ENCODE measurements at places on chromosomes 11 and 22.

GRCh38 chr11:27723687-27724086 lies 23.4 kb upstream of the BDNF start:
- DNase-seq = no peak

DNA sequence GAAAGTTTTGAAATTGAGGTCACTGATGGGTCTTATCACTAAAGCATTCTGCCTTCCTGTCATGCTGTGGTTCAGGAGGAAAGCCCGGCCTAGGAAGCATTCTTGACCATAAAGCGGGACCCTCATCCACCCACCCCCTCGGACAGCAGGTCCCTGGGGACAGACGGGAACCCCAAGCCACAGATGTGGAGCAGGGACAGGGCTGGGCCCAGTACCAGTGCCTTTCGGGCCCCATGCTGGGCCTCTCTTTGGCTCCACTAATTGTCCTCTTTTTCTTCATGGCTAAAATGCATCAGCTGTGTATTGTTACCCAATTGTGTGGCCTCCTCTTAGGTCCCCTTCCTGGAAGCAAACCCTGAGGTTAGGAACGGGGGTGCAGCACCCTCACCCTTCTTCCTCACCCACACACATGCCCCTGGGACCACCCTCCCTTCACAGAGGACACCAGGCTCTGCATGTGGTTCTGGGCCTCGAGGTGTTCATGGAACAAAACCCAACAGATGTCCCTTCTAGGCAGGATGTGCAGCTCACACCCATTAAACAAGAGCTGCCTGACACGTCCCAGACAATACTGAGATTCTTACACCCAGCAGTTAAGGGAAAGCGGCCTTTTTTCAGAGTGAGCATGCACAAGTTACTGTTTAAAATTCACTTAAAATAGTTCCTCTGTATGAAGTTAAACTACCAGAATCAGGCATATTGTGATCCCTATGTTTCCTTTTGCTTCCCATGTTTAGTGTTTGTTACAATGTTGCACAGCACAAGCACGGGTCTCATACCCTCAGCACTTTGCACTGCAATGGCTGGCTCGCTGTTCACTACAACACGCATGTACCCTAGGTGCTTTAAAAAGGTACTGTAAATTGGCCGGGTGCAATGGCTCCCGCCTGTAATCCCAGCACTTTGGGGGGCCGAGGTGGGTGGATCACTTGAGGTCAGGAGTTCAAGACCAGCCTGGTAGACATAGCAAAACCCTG lies 807.6 kb downstream of the BRD1 start:
- DNase-seq = no peak

DNA sequence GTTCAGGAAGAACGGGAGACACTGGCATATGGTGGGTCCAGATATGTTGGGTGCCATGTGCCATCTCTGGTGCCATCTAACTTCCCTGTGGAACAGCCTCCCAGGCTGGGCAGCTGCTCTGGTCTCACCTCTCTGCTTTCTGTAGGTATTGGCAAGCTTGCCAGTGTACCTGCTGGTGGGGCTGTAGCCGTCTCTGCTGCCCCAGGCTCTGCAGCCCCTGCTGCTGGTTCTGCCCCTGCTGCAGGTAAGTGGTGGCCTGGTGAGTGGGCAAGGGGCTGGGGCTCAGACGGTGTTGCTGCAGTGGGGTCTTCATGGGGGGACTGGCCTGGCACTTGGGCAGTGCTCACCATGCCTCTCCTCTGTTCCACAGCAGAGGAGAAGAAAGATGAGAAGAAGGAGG lies 2.6 kb downstream of the RPLP2 start:
- no peak for DNase-seq

GRCh38 chr11:2731130-2732125 lies 31.6 kb upstream of the KCNQ1OT1 start:
- DNase-seq = no peak

- no peak for DNase-seq
Observed at GRCh38 chr11:86570020-86570419, 102.4 kb downstream of the ME3 start.

GRCh38 chr11:94583866-94584500 lies 16.8 kb downstream of the PIWIL4 start:
- no peak for DNase-seq

- DNase-seq = no peak
Observed at GRCh38 chr11:126136507-126136906, 73.8 kb upstream of the CDON start.

DNA sequence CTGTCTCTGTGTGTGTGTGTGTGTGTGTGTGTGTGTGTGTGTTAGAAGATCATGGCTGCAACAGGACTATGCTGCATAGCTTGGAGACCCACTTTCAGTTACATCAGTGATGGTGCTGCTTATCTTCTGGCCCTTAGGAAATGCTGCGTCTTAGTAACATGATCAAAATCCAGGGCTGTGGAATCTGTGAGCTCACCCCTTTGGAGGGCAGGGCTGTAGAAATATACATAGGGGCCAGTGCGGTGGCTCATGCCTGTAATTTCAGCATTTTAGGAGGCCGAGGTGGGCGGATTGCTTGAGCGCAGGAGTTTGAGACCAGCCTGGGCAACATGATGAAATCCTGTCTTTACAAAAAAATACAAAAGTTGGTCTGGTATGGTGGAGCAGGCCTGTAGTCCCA lies 151.5 kb upstream of the RASSF10 start:
- no peak for DNase-seq

DNA sequence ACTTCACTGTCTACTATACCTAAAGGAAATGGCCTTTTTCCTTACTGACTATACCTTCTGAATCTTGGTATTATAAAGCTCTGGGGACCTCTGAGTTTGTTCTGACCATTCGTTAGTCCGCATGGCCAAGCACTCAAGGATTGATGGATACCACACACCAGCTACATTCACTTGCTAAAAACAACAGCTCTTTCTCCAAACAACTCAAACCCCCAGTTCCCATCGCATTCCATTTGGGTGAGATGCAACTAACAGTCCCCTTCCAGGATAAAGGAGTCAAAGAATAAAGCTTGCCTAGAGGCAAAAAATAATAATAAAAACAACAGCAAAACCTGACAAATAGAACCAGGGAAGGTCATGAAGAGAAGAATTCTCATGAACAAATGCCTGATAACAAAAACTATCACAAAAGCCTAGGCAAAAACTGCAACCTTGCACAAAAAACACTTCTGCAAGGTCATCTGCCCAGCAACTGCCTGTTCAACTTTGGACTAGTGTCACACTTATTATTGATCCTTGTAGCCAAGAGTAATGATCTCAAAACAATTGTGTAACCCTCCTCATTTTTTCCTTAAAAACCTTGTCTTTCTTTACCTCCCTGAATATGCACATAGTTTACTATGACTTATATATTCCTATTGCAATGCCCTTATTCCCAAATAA lies 139.0 kb upstream of the GUCY1A2 start:
- DNase-seq = no peak

DNA sequence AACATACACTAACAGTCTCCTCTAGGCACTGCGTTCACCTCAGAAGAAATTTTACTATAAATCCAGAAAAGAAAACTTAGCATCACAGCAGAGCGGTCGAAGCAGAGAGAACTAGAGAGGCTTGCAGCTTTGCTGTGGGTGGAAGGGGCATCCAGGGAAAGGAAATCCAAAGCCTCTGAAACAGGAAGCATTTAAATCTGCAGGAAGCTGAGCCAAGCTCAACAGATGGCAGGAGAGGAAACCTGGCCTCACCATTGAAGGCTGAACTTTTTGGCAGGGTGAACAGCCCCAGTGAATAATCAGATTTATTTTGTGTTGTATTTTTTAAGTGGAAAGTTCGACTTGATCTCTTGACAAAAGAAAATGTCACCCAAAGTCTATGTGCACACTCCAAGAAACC lies 858.1 kb downstream of the OPCML start:
- no peak for DNase-seq

DNA sequence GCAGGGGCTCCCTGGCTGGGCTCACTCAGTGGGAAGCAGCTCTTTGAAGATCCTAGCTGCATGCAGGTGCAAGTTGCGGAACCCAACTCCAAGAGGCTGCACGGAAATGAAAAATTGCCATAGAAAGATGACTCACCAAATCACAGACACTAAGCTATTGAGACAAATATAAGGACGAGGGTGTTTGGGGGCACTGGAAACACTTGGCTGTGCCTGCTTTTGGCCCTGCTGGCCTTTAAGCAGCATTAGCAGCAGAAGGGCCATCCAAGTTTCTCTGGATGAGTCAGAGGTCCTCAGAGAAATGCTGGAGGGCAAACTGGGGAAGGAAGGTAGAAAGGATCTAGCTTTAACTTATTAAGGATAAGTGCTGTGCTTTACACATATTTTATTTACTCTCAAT lies 282.3 kb downstream of the KIRREL3 start:
- DNase-seq = no peak

DNA sequence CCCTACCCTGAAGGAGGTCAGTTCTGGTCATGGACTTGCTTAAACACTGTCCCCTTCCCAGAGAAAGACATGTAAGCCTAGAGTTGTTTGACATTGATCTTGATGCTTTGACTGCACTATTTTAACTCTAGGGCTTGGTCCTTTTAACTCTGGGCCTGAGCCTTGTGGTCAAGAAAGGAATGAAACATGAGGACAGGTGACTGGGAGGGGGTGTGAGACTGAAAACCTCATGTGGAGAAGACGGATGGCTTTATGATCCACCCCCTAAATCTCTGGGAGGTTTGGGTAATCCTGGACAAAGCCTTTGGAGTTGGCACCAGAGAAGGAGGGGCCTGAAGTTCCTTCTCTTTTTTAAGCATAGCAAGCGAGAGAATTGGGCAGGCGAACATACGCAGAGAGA lies 17.5 kb downstream of the CHRDL2 start:
- DNase-seq = no peak

- DNase-seq = no peak
Observed at GRCh38 chr11:86575208-86575855, 97.1 kb downstream of the ME3 start.

DNA sequence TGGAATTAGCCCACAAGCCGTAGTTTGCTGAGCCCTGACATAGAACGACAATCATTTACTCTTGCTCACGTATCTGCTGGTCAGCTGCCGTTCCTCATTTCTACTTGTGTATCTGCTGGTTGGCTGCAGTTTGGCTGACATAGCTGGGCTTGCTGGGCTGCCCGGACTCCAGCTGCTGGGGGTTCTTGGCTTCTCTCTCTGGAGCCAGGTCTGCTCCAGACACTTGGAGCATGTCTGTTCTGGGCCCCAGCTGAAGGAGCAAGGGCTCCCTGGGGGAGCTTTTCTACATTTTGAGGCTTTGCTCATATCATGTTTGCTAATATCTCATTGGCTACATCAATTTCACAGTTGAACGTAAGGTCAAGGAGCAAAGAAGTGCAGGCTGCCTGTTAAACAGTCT lies 47.3 kb downstream of the PRDM11 start:
- no peak for DNase-seq

DNA sequence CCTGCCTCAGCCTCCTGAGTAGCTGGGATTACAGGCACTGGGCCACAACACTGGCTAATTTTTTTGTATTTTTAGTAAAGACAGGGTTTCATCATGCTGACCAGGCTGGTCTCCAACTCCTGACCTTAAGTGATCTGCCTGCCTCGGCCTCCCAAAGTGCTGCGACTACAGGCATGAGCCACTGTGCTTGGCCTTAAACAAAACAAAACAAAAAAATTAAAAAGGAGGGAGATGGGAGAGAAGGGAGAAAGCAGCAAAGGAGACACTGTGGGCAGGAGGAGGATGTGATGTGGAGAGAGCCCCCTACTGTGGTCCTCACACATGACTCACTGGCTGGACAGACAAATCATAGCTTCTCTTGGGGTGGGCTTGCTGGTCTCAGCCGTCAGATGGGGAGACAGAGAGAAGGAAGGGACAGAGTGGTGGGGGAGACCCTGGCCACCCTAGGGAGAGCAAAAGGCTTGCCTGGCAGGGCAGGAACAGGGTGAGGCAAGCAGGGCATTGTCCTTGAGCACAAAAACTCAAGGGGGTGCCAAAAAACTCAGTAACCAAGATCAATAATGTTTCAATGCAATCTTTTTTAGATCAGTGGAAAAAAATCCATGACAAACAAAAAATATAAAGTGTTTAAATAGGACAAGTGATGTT lies 31.6 kb downstream of the TPST2 start:
- no peak for DNase-seq

GRCh38 chr11:41018224-41018623 lies 441.2 kb downstream of the LRRC4C start:
- no peak for DNase-seq

GRCh38 chr11:57903441-57904123 lies 120.1 kb upstream of the OR9Q1 start:
- DNase-seq = peak; percentile 1

DNA sequence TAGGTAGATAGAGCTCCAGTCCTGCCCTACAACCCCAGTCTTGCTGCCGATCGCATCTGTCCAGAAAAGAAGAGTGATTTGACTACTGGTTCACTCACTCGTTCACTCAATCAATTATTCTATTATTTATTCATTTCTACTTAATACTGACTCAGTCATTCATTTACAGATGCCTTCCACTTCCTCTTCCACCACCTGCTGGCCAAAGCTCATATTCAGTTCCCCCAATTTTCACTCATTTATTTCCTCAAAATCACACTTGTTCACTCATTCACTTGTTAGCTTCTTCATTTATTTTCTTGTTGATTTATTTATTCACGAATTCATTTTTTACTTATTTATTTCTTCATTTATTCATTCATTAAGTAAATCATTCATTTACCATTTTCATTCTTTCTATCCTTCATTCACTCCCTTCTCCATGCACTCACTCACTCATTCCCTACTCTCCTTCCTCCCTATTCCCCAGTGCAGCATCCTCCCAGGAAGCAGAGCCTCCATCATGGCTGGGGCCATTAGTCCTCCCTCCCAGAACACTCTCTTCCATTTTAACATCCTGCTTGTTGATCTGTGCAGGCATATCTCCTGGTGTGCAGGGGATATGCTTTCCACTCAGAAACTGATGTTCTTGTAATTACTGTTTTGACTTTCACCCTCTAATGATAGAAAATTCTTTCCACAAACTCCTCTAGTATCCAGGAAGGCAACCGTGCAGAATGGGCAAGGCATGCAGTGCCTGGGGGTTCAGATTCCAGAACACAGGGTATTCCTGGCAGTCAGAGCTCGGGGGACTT lies 281.0 kb downstream of the TENM4 start:
- DNase-seq = no peak

GRCh38 chr11:34345991-34346480 lies 11.8 kb downstream of the ABTB2 start:
- no peak for DNase-seq

DNA sequence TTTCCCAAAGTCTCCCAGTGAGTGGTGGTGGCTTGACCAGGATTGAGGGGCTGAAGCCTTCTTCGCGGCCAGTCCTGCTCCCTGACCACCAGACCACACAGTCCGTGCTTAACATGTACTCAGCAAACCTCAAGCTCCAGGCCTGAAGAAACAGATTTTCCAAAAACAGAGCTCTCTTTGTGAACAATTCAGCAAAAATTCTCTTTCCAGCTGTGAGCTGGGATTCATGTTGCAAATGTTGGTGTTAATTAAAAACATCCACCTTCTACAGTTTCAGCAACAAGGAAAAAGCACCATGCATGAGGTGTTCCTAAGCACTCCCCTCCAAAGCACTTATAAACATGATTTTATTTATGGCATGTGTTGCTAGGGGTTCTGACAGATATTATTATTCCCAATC lies 129.5 kb downstream of the ETS1 start:
- no peak for DNase-seq

DNA sequence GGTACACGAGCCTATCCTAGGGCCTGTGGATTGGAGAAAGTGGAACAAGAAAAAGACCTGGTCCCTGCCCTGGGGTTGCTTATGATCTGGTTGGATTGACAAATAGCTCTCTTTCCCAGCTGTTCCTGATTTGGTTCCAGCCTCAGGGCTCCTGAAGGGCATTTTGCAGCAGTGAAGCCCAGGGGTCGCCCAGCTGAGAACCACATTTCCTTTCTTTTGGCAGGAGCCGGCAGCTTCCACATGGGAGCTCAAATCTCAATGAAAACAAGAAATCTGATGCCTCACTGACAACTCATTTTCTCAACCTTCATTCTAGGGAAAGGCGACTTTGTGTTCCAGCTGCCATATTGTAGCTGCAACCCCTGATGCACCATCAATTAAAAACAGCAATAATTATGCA lies 140.6 kb upstream of the CADM1 start:
- no peak for DNase-seq
